Cortex of kidney (tissue), 1 donor: ENCODE measurements at places on chromosomes 7 and 10.

DNA sequence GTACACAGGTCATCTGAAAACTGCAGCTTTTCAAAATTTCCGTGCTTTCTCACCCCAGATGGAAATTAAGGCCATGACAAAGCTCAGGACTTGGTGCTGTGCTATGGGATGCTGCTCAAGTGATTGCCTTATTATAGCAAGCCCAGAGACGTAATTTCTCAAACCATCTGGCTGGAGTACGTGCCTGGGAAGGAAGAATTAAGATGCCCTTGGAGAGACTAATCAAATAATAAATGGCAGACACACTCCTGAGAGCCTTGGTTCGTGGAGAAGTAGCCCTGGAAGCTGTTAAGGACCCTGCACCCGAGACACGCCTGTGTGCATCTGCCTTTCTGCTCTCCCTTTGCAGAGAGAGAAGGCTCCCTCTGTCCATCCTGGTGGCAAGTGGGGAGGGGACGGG lies 38.3 kb upstream of the PRLHR start:
- DNase-seq = no peak

DNA sequence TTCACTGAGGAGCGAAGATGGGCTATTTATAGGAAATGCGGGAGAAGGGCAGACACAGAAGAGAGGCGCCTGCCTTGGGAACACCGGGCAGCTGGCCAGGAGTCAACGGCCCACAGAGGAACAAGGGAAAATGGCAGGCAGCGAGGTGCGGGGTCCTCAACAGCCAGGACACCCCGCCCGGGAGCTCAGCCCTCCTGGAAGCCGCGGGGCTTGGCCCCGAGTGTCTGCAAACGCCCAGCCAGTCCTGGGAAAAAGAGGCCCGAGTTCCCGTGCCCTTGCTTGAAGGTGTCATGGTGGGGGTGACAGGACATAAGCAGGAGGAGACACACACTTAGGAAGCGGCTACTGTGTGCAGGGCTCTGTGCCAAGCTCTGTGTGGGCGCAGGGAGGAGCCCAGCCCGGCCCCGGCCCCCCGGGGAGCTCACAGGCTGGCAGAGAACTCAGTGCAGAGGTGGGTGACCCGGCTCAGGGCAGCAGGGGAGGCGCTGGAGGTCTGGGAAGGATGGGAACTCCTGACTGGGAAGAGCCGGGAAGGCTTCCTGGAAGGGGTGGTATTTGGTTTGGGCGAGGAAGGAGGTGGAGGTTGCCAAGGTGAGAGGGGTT lies 79.9 kb downstream of the ELFN1 start:
- DNase-seq = no peak

GRCh38 chr7:132140341-132140740 lies 435.9 kb downstream of the PLXNA4 start:
- DNase-seq = no peak

DNA sequence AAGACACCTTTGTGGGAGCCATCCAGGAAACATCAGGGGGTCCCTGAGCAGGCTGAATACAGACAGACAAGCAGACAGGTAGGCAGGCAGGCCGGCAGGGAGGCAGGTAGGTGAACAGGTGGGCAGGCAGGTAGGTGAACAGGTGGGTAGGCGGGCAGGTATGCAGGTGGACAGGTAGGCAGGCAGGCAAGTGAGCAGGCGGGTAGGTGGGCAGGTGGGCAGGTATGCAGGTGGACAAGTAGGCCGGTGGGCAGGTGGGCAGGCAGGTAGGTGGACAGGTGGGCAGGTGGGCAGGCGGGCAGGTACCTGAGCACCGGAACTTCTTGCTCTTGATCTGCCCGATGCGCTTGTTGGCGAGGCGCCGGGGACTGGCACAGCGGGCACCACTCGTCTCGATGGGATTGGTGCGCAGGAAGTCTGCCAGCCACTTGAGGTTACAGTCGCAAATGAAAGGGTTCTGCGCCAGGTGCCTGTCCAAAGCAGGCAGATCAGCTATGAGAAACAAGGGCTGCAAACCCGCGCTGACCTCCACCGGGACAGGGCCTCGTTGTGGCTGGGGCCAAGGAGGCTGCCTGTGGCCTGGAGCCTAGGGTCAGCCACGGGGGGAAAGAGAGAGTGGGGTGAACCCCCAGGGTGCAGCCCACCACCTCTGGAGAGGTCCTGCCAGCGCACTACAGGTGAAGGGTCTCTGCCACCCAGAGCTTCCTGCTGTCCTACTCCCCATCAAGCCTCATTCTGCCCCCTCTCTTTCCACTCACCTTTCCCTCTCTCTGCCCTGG lies 136.9 kb downstream of the SLIT1 start:
- no peak for DNase-seq

GRCh38 chr10:31134311-31134952 lies 102.8 kb upstream of the ZNF438 start:
- no peak for DNase-seq

GRCh38 chr10:34593930-34594329 lies 221.2 kb downstream of the PARD3 start:
- DNase-seq = no peak

GRCh38 chr10:43226851-43227845 lies 39.7 kb downstream of the RASGEF1A start:
- DNase-seq = no peak

GRCh38 chr7:116672596-116673456 lies 830 bp downstream of the MET start:
- DNase-seq = no peak

- no peak for DNase-seq
Observed at GRCh38 chr10:71880425-71881306, 29.6 kb upstream of the PSAP start.

DNA sequence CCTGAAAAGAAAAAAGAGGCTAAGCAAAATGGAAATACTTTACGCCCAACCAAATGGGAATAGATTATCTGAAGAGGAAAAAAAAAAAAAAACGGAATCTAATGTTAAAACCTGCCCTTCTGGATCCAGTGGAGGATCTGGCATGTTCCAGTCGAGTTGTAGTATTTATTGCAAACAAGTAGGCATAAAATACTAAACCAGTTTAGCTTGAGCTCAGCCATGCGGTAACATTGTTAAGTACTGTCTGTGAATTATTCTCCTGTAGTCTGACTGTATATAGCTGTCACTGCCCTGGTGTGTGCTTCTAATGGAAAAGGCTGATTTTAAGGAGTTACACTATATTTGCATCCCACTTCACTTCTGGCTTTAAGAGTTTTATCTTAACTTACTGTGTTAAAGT lies 40.3 kb downstream of the CELF2 start:
- DNase-seq = no peak

- DNase-seq = no peak
Observed at GRCh38 chr7:74193913-74194312, 15.9 kb upstream of the LAT2 start.

GRCh38 chr10:9010093-9010492 lies 955.6 kb downstream of the GATA3 start:
- no peak for DNase-seq

DNA sequence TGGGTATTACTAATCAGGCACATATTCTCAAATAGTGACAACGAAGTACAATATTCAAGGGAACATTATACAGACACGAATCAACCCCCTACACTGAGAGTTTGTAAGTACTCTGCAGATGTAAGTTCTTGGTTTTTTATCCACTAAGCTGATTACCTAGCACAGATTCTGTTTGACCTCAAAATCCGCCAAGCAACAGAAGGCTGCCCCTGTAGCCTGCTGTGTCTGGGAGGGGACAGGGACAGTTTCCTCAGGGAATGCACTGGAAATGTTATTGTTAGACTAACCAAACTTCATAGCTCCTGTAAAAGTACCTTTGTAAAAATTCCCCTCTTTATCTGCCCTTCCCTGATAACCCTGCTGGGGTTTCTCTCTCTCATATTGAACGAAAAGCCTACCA lies 45.2 kb upstream of the ZRANB1 start:
- no peak for DNase-seq

DNA sequence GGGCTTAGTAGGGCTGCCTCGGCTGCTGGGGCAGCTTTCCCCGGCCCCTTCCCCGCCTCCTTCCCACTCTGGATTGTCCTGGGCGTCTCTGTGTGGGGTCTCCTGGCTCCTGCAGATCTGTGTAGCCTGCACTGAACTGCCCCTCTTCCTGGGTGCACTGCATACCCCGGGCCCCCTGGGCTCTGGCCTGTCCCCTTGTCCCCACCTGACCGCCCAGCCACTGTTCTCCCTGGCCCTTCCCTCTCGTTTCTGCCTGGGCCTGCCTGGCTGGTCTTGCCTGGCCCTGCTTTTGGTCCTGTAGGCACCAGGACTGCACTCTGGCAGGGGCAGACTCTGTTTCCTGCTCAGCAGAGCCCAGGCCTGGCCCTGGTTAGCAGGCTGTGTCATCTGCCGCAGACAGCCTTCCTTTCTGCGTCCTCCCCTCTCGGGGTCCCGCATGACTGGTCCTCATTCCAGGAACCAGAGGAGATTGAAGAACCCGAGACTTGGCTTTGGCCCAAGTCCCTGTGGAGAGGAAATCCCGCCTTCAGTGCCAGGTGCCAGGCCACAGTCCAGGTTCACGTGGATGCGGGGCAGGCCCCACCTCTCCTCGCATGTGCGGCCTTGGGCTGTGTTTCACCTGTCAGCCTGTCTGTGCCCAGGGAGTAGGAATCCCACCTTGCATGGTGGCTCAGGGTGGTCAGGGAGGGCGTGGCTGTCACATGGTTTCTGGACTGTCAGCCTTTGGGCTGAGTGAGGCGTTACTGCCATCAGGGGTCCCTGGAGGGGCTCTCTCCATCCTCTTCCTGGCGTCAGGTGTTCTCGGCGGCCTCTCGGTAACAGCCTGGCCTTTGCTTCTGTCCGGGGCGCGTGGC lies 9.2 kb downstream of the INPP5A start:
- DNase-seq = no peak

GRCh38 chr7:69213878-69214277 lies 384.4 kb upstream of the AUTS2 start:
- no peak for DNase-seq

DNA sequence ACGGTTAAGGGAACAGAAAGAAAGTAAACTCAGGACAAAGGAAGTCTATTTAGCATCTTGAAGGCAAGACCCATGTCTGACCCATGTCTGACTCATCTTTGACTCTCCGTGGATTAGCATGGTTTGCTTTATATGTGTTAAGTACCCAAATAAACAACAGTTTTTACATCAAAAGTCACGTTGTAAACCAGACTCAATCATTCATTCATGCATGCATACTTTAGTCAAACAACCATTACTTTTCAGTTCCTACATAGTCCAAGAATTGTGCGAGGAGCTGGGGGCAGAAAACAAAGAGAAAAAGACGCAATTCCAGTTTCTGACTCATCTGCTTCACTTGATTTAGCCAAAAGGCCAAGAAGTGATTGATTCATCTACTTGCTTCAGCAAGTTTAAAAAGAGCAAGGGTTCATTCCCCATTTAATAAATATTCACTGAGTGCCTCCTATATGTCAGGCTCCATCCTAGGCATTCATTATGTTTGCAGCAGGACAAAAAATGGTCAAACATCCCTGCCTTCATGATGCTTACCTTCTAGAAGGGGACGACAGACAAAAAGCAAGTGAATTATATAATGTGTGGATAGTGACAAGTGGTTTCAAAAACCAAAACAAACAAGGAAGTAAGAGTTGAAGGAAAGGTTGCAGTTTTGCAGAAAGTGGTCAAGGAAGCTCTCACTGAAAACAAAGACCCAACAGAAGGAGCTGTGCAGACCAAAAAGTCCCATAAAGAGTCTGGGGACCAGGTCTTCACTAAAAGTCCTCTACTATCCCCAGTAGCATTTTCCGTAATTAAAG lies 116.2 kb downstream of the FAM107B start:
- DNase-seq = no peak

- no peak for DNase-seq
Observed at GRCh38 chr7:22286436-22286835, 70.5 kb downstream of the RAPGEF5 start.

- DNase-seq = no peak
Observed at GRCh38 chr10:80382989-80383388, 25.4 kb upstream of the PRXL2A start.

GRCh38 chr7:123751821-123752220 lies 3.0 kb upstream of the WASL start:
- no peak for DNase-seq

- DNase-seq = no peak
Observed at GRCh38 chr10:121664671-121665070, 66.4 kb upstream of the FGFR2 start.

DNA sequence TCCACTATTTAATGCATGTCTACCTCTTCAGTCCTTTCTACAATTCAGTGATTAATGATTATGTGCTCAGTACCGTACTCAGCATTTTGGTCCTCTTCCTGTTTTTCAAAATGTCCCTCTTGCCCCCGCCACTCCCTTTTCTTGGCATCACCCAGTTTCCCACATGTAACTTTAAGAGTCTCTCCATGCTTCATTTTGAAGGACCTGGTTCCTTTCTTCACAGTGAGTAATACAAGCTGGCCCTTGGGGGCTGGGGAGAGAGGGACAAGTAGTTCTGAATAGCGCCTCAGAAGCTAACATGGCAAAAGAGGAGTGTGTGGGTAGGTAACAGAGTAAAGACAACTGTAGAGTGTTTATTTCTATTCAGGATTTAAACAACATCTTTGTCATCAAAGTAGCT lies 34.6 kb upstream of the SLIT1 start:
- no peak for DNase-seq

- DNase-seq = no peak
Observed at GRCh38 chr10:17430647-17431355, 23.6 kb downstream of the ST8SIA6 start.

- DNase-seq = no peak
Observed at GRCh38 chr10:125146791-125147579, 13.4 kb downstream of the CTBP2 start.

- DNase-seq = no peak
Observed at GRCh38 chr10:74753442-74754211, 72.8 kb upstream of the KAT6B start.

DNA sequence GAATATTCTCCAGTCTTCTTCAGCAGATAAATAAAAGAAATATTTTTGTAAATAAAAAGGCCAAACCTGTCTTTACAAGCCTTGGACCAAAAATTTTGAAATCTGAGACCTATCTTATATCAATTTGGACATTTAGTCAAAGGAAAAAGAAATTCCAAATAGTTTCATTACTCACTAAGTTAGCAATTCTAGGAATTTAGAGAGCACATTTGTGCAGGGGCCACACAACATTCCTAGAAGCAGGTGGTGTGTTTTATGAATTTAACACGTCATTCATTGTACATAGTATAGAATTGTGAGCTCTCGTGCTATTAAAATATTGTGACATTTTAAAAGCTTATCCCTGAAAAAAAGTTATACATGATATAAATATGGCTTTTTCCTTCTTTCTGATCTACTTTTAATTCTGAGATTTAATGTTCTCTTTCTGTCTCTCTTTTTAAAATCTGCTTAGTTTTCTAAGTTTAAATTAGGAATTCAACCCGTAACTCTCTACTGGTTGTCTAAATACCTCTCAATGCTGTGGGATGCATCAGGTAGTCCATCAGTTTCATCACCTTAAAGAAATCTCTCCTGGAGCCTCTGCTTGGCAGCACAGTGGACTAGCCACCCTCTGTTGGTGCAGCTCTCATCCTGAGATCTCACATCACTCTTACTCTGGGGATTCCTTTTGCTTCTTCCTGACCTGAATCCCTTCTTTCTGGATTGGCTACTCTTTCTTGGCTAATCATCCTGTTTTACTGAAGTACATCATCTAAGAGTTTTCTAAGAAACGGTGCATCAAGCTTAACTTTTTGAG lies 124.5 kb downstream of the SEMA3E start:
- DNase-seq = no peak
